Activated CD4-positive, alpha-beta T cell treated with anti-CD3 and anti-CD28 coated beads, Interleukin-2, amount 50 U/mL, for 24 hours (primary cell): ENCODE measurements at places on chromosomes 6 and 20.

DNA sequence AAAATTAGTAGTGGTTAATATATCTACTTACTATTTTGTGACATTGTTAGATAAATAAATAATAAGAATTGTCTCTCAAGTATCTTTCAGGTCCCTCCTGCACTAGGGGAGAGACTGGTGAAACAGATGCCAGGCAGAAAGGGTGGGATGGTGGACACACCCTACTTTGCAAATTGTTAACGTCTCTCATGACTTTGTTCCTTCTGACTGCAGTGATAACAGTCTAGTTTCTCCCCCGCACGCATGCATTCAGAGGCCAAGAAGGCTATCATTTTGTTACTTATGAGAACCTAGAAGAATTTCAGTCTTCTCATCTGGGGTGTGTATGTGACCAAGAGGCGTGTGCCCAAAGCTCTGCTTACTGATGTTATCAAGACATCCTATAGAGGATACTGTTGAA lies 152.3 kb downstream of the EDN1 start:
- no peak for DNase-seq

DNA sequence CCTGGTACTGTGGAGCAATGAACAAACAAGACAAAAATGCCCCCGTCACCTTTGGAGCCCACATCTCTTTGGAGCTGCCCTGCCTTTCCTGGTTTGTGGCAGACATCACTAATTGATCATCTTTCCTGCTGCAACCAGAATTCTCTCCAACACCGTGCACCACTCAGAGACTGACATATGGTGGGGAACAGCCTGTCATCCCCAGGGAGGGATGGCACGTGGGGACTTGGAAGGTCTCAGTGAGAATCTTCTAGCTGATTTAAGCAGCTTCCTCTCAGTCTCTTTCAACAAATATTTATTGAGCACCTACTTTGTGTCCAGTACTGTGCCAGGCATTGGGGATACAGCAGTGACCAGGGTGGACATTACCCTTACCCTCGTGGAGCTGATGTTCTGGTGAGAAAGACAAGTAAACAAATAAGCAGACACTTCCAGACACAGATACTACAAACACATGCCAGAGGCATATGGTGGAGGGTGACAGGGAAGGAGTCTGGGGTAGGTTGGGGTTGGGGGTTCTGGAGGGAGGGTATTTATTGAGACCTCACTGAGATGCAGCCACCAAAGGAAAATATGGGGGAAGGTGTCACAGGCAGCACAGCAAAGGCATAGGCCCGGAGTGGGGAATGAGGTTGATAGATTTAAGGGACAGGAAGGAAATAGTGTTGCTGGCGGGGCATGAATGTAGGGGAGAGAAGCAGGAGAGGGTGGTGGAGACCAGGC lies 82.3 kb downstream of the CEBPB start:
- no peak for DNase-seq

DNA sequence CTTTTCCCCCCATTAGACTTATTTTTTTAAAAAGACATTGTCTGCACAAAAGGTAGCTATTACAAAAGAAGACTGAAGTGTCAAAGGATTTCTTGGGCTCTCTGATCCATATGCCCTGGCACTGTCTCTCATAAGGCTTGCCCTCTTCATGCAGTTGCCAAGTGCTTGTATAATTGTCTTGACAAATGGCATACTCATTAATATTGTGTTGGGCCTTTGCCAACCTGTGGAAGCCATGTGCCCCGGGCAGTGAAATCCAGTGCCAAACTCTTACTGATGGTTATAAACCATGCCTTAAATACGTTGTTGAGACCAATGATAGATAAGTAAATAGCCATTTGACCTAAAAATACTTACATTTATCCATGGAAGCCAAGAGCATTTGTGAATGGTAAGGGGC lies 98.1 kb downstream of the FARS2 start:
- no peak for DNase-seq

- DNase-seq: peak; percentile 38
Observed at GRCh38 chr20:43751167-43752050, 24.6 kb upstream of the GTSF1L start.

- no peak for DNase-seq
Observed at GRCh38 chr6:57195457-57195856, 23.3 kb downstream of the BAG2 start.

GRCh38 chr20:47546184-47547033 lies 44.7 kb downstream of the NCOA3 start:
- DNase-seq: no peak

DNA sequence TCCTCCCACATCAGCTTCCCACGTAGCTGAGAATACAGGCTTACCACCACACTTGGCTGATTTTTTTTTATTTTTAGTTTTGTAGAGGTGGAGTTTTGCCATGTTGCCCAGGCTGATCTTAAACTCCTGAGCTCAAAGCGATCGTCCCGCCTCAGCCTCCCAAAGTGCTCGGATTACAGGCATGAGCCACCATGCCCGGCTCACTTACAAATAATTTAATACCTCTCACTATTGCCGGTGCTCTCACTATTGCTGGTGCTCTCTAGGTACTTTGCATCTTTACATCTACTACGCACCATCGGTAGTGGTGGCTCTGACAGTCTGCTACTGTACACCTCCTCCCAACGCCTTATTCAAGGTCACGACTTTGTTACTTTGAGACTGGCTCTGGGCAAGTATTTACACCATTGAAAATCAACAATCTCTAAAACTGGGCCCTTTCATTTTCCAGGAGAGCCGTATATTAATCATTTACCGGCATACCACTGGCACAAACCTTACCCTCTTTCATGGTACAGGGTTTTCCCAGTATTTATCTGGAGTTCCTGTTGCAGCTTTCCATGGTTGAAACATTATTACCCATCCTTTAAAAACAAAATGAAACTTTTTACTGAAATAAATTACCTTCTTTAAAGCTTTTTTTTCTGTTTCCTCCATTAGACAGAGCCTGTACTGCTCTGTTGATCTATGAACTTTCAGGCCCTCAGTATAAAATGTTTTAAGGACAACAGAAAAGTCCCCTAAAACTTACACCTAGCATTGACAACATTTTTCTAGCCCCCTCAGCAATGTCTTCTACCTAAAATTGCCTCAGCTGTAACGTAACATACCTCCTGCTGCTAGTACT lies 259.6 kb upstream of the PLCB4 start:
- no peak for DNase-seq

DNA sequence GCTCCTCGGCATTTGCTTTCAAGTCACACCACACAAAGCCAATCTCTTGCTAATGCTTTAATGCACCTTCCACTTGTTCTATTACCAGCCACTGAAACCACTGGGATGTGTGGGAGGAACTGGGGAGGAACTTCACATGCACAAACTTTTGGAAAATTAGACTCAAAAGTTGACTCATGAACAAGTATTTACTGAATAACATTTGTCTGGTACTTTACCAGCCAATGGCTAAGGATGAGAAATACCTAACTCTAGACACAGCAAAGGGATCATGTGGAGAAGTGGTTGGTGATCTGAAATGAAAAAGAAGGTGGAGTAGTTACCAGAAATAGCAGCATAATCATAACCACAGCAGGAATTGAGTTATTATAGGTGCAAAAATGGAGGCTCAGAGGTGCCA lies 554.0 kb upstream of the NOX3 start:
- no peak for DNase-seq

GRCh38 chr6:143745166-143746133 lies 67.7 kb downstream of the PHACTR2 start:
- DNase-seq: no peak

GRCh38 chr20:20566516-20566915 lies 145.9 kb downstream of the RALGAPA2 start:
- no peak for DNase-seq

DNA sequence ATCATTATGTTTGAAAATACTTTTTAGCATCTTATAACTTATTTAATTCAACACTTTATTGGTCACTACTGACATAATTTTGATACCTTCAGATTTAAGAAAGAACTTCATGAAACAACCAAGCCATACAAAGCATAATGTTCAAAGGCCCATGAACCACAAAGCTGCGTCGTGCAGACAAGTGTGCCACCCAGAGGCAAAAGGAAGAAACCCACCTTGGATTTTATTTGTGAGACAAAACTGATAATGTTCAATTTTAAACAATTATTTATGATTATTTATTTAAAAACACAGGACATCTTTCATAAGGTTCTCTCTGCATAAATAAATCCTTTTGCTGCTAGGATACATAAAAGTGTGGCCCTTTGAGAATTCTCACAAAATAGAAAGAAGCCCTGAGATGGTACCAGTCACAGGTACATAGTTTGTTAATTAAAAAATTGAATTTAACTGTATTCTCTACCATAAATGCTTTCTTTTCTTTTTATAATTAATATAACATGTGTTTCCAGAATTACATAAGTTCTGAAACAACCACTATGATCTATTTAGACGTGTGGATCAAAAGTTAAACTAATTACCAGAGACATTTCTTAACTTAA lies 143.7 kb downstream of the RALGAPA2 start:
- DNase-seq: peak; percentile 22

GRCh38 chr20:10861090-10861489 lies 187.3 kb upstream of the JAG1 start:
- no peak for DNase-seq

- DNase-seq: peak; percentile 81
Observed at GRCh38 chr6:235763-236360, 56.4 kb upstream of the DUSP22 start.
